ENCODE measurements at places on chromosomes 6 and 20.

- DNase-seq = peak; percentile 46
These were observed 9.1 kb downstream of the LBP start for GRCh38 chr20:38355161-38356012.

- DNase-seq = no peak
These were observed 9.9 kb upstream of the NCOA5 start for GRCh38 chr20:46099491-46100287.

- DNase-seq = no peak
These were observed at the start of gene CST7 for GRCh38 chr20:24948939-24949679. CST7 (plus strand) TSS chr20:24949269; CDS start chr20:24949506, 237 bp downstream.

GRCh38 chr6:79134699-79135474 lies 56.8 kb upstream of the PHIP start:
- no peak for DNase-seq

- no peak for DNase-seq
These were observed 62.0 kb downstream of the RSPO3 start for GRCh38 chr6:127180426-127180825.

Data from pons (tissue), 1 donor.